ENCODE measurements at places on chromosomes 4 and X. TPM values are rescaled to one million over a fixed set of nuclear protein-coding genes. Genes with fewer than 3 reads are reported as not detected.

GRIPAP1 gene
- 37.6 TPM for total RNA-seq

- DNase-seq = no peak
These were observed 425.9 kb downstream of the TMA16 start for GRCh38 chr4:163920426-163920825.

DNA sequence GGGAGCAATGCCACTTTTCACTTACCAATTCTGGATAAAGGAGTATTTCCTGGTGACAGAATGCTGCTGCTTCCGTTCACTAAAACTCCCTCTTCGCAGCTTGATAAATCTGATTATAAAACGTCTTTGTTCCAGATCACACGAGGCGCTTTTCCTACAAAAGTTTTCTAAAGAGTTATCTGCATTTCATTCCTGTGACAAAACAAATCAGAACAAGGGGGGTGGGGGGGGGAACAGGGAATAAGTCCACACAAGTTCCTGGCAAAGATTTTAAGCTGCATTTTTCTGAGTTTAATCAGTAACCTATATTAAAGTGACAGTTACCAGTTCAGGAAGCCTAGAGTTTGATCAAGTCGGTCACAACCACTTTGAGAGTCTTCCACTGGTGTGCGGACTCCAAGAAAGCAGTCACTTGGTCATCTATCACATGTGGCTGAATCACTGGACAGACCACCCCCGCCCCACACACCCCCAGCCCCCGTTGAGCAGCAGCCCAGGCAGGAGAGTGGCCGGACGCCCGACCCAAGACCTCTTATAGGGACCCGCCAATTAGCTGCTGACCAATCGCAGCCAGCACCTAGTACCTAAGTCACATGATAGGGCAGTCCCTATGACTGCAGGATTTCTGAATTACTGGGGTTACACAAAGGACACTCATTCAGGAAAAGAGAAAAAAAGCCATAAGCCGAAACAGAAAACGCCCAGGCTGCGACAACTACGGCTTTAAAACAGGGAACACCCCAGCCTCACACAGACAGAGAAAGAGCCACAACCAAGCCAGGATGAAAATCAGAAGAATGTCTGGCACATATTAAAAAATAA, 569.3 kb upstream of the DIPK2B start:
- DNase-seq = no peak

SATL1 gene
- not detected for total RNA-seq

- no peak for DNase-seq
These were observed 116.5 kb upstream of the NDST4 start for GRCh38 chr4:115229873-115230272.

DNA sequence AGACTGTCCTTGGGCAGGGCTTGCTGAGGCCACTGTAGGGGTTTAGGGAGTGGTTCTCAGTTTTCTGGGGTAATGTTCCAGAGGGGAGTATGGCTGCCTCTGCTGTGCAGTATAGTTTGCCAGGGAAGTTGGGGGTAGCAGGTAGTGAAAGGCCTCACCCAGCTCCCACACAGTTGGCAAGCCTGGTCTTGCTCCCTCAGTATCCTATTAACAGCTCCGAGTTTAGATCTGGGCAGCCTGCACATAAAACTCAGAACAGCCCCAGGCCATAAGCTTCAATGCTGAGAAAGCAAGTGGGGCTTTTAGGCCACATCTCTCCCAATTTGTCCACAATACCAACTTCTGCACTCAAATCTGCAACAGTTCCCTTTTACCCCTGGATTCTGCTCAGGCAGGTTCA, 205.2 kb downstream of the GALNTL6 start:
- DNase-seq = no peak

SYNPO2 gene
- total RNA-seq = 89.8 TPM

GRCh38 chr4:84496706-84497503, 2.2 kb downstream of the NKX6-1 start:
- DNase-seq = no peak

HS3ST1 gene
- 4.2 TPM for total RNA-seq

DNA sequence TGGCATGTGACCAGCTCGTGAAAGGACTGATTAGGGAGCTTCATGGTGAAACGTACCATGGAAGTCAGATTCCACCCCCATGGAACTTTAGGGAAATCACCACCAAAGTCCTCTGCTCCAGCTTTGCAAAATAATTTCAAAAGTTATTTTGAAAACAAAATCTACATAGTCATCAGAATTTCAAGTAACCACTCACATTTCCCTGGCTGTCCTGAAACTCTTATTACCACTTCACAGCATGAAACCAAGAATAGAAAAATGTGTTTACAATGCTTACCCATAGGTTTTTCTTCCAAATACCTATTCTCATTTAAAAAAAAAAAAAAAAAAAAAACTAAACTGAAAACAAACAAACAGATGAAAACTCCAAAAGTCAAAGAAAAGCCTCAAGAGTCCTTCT, 198.7 kb downstream of the PDGFRA start:
- DNase-seq = no peak

DNA sequence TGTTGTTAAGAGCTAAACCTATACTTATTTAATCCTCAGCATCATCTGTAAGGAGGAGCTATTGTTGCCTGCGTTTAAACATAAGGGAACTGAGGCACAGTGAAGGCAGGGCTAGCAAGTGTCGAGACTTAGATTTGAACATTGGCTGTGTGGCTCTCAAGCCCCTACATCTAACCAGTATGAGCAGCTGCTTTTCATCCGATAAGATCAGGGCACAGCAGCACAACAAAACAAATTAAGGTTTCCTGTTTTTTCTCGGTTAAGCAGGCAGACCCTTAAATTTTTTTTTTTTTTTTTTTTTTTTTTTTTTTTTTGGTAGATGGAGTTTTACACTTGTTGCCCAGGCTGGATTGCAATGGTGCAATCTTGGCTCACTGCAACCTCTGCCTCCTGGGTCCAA, 35.6 kb downstream of the RAB40A start:
- no peak for DNase-seq

- no peak for DNase-seq
These were observed 35.2 kb downstream of the SEPTIN11 start for GRCh38 chr4:76984788-76985211.

CPE gene
- 90.4 TPM for total RNA-seq

GRCh38 chr4:73070074-73070390, 516 bp upstream of the COX18 start:
- DNase-seq = no peak

DNA sequence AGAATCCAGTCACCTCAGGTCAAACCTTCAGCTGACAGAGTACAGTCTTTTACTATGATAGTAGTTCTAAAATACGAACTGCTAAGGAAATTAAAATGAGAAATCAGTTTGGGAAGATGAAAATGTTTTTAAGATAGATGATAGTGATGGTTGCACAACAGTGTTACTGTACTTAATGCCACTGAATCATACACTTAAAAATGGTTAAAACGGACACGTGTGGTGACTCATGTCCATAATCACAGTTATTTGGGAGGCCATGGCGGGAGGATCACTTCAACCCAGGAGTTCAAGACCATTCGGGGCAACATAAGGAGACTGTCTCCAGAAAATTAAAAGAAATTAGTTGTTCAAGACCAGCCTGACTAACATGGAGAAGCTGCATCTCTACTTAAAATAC, 41.4 kb downstream of the ABHD18 start:
- no peak for DNase-seq

CCKAR gene
- total RNA-seq = not detected

DNA sequence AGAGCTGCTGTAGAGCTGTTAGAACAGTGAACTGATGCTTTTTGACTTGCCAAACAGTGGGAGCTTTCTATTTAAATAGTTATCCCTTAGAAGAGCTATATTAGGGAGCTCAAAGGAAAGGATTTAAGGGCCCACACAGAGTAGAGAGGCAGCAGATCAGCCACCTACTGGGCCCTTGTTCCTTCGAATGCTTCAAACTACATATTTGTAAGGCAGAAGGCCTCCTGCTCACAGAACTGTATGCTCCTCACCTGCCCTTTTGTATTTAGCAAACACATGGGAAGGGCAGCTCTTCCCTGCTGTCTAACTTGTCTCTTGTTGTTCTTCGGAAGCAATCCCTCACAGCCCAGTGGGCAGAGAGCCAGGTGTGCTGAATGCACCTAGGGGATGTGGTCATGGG, 38.0 kb downstream of the IL1RAPL1 start:
- no peak for DNase-seq

- no peak for DNase-seq
These were observed 17.2 kb upstream of the SMIM14 start for GRCh38 chr4:39655876-39656275.

RTL5 gene
- 7.5 TPM for total RNA-seq

PAPSS1 gene
- 33.0 TPM for total RNA-seq

DNA sequence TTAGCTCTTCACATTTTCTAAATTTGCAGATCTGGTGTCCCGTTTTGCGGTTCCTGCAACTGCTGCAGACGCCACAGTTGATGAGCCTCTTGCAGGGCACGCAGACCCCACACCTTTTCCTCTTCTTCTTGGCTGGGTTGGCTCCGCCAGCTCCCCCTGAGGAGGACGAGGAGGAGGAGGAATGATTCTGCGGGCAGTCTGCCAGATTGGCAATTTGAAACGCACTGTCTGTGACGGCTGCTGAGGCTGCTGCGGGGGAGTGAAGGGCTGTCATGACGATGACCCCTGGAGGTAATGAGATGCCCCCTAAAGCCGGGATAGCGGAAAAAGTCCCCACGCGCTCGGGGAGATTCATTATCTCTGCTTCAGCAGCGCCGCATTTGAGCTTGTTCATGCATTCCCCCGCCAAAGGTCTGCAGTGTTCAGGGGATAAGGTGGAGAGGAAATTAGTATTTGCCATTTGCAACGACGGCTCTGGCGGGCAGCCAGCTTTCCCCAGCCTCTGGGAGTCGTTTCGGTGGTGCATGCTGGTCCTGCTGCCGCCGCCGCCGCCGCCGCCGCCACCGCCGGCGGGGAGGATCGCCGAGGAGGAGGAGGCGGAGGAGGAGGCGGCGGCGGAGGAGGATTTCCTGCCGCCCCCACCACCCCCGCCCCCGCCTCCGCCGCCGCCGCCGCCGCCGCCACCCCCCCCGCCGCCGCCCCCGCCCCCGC, 3.8 kb downstream of the CXXC4 start:
- DNase-seq = peak; percentile 90

All from mesenteric fat pad (tissue), 1 donor.